ENCODE measurements at places on chromosomes 16 and 17.

GRCh38 chr17:54985476-54985875, 16.9 kb downstream of the STXBP4 start:
- DNase-seq = no peak

DNA sequence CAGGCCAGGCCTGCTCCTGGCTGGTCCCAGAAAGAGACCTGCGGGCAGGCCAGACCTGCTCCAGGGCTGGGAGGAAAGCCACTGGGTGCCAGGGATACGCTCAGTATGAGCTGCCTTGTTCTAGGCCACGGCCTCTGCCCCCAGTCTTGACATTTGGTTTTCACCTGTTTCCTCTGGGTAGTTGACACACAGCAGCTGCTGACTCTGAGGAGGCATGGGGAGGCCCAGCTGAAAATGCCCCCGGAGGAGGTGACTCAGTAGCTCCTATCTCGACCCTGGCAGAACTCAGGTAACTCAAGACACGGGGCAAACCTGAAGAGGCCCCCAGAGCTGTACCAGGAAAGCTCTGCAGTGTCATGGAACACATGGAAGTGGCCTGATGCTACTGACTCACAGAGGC, 13.9 kb upstream of the ADGRG1 start:
- no peak for DNase-seq

- no peak for DNase-seq
Observed at GRCh38 chr17:64218066-64218465, 45.0 kb downstream of the TEX2 start.

DNA sequence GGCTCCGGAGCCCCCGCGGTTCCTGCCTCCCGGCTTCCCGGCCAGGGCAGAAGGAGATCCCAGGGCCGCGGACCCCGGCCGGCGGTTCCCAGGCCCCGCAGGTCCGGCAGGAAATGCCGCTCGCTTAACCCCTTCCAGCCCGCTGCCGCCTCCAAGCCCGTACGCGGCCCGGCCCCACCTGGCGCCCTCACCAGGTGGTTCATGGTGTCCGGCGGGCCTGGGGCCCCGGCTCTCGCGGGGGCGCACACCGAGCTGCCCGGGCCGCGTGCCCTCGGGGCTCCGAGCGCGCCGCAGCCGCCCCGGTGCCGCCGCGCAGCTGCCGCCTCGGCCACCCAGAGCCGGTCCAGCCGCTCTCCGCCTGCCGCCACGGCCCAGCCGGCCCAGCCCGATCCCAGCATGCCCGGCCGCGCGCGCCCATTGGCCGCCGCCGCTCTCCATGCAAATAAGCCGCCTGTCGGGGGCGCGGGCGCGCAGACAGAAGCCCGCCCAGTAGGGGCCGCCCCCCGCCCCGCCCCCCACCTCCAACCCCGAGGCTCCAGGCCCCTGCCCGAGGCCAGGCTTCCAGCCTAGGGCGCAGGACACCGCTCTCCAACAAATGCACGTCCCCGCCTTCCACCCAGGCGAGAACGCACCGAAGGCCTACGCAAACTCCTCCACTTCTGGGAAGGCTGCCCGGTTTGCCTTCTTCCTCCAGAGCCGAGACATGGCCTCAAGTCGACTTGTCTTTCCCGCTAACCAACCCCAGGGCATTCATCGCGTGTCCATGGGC, at the start of gene BCAR1:
TSS of gene BCAR1 (minus strand) at position 345 of the 769 bp plus-strand sequence. CDS start at position 203, 142 bp downstream.
- no peak for DNase-seq

GRCh38 chr16:17364319-17365210, 106.2 kb downstream of the XYLT1 start:
- DNase-seq = peak; percentile 80

GRCh38 chr17:44792276-44792675, 33.5 kb downstream of the ADAM11 start:
- no peak for DNase-seq

GRCh38 chr17:45306094-45306493, 10.7 kb downstream of the MAP3K14 start:
- no peak for DNase-seq

DNA sequence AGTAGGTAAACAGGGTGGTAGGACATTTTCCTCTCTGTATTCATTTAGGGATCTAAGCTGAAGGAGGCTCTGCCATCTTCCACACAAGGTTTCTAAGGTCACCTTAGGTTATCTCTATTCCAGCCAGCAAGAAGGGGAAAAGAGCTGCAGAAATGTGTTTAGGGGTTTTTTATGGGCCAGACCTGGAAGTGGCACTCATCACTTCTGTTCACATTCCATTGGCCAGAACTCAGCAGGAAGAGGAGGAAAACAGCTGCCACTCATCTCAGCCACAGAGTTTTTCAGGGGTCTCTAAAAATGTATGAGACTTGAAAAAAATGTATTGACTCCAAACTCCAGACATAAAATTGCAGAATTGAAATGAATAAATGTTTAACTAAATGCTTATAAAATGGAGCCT, 65.8 kb downstream of the FTO start:
- DNase-seq = no peak
